ENCODE measurements at places on chromosomes 5 and 9.

GRCh38 chr5:59835800-59836199 is 57.7 kb downstream of the PDE4D start:
- no peak for DNase-seq

DNA sequence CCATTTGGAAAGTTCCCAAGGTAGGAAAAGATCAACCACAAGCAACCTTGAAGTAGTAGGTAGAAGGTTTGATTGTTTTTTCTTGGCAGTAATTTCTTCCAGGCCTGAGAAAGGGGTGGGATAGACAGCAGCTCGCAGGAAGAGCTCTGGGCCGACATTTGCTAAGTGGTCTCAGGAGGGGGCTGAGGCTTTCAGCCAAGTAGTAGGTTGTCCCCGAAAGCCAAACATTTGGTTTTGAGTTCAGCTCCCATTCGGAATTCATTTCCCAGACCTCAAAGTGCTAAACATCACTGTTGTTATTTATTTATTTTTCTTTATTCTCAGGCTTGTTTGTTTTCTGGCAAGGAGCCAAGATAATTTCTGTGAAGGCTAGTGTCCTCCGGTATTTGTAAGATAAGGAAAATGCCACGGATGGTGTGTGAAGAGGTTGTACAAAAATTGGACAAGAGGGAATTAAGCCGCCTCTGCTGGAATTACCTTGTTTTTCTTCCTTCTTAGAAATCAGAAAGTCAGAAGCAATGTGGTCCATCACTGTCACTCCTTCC is 112.1 kb downstream of the KIF4B start:
- no peak for DNase-seq

GRCh38 chr9:117354244-117354847 is 60.5 kb downstream of the ASTN2 start:
- no peak for DNase-seq

- DNase-seq: no peak
Measured at GRCh38 chr5:19301271-19301670, 686.7 kb downstream of the CDH18 start.

GRCh38 chr9:93122721-93123221 is 11.3 kb downstream of the NINJ1 start:
- DNase-seq: no peak

GRCh38 chr9:134189470-134190231 is 25.3 kb upstream of the RNU6ATAC start:
- DNase-seq: no peak

- no peak for DNase-seq
Measured at GRCh38 chr5:159878988-159879471, 37.3 kb upstream of the ADRA1B start.

- no peak for DNase-seq
Measured at GRCh38 chr5:172052450-172053236, 46.2 kb upstream of the FBXW11 start.

- DNase-seq: peak; percentile 43
Measured at GRCh38 chr9:136546697-136547501, 1.1 kb upstream of the NOTCH1 start.

DNA sequence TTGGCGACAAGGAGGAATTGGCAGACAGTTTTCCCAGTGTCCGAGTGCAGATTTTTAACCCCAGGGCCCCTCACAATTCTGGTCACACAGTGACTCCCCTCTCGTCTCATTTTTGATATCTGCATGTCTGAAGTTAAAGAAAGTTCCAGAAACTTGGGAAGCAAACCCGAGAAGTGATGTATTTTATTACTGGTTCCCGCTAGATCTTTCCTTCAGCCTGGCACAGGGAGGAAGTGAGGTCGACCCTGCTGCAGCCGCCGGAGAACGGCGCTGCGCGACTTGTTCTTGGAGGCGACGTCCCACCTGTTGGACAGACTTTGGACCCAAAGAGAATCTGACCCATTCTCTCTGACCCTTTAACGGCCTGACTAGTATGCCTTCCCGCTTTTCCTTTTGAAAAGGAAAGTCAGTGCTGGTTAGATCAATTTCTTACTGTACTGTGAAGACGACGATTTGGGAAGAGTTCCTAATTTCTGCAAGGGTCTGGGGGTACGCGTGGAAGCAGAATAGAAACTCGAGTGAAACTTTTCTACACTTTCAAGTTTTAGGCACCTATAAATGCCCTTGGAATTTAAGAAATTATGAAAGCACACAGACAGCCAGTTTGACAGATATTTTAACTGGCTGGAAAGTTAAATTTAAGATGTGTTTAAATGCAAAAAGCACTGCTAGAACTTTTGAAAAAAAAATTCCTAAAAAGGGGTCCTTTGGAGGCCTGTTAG is 744 bp downstream of the OTULIN start:
- DNase-seq: no peak

GRCh38 chr5:89534331-89534730 is 651.3 kb upstream of the MEF2C start:
- no peak for DNase-seq

DNA sequence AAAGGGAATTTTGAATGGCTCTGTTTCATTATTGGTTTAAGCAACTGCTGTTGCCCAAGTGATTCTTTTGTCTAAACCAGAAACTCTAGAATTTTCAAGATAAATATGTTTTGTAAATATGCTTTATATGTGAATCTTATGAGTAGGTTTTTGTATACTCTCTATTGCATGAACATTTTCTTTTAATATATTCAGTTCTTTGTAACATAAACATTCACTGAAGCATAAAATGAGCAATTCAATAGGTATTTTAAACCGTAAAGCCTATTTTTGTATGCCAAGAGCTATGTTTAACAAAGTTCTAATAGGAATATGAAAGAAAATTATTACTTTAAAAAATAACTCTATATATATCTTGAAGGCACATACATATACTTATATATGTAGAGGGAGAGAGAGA is 293.1 kb downstream of the PSAT1 start:
- DNase-seq: no peak

GRCh38 chr9:4327504-4328191 is 27.8 kb upstream of the GLIS3 start:
- no peak for DNase-seq

DNA sequence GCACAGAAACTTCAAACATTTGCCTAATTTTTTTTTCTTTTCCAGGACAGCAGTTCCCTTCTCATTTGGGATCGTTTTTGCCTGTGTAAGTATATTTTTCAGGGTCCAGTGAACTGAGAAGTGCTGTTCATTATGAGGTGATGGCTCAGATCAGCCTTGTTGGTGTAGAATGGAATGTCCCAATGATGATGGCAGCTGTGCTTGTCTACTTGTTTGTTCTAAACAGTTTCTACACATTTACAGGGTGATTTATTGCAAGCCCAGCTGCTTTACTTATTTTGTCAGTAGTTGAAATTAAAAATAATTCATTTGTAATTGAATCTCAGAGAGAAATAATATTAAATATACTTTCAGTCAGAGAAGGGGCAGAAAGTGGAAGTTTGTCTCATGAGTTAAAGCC is 337.6 kb upstream of the SEMA6A start:
- DNase-seq: no peak

GRCh38 chr5:159833088-159833487 is 83.2 kb upstream of the ADRA1B start:
- no peak for DNase-seq

- no peak for DNase-seq
Measured at GRCh38 chr5:126866851-126867636, 90.1 kb downstream of the LMNB1 start.

GRCh38 chr5:80591352-80591751 is 21.3 kb upstream of the ANKRD34B start:
- no peak for DNase-seq

DNA sequence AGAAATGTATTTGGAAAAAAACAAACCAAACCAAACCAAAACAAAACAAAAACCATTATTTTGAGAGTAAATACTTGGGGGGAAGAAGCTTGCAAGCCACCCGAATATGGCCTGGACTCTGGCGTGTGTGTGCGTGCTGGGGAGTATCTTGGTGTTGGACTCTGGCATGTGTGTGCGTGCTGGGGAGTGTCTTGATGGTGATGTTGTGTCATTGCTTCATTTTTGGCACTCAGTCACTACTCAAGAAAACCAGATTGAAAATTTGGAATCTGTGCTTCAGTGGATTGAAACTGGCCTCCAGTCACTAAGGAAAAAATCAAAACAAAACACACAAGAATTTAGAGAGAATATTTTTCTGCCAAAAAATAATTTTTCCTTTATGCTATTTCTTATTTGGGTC is 76.1 kb downstream of the ARRDC3 start:
- DNase-seq: no peak

GRCh38 chr5:106860398-106861044 is 810.2 kb downstream of the EFNA5 start:
- no peak for DNase-seq

- no peak for DNase-seq
Measured at GRCh38 chr9:136019041-136019680, 58.0 kb upstream of the UBAC1 start.

GRCh38 chr9:136849960-136850865 is 1.0 kb downstream of the PHPT1 start:
- DNase-seq: no peak

DNA sequence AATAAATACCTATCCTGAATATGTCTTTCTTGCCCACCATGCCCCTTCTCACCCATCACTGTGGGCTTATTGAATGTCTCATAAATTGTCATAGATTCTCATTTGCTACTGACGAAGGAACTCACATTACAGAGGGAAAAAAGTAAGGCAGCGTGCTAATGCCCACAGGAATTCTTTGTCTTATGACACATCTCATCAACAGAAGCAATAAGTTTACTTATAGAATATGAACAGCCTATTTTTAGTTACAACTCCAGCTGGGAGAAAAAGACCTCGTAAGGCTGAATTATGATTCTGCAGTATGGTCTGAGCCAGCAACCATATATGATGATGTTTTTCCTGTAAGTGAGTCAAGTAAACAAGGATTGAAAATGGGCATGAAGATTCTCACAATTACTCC is 22.4 kb upstream of the ATG10 start:
- DNase-seq: no peak

- DNase-seq: no peak
Measured at GRCh38 chr5:154242964-154243376, 52.4 kb downstream of the GALNT10 start.

DNA sequence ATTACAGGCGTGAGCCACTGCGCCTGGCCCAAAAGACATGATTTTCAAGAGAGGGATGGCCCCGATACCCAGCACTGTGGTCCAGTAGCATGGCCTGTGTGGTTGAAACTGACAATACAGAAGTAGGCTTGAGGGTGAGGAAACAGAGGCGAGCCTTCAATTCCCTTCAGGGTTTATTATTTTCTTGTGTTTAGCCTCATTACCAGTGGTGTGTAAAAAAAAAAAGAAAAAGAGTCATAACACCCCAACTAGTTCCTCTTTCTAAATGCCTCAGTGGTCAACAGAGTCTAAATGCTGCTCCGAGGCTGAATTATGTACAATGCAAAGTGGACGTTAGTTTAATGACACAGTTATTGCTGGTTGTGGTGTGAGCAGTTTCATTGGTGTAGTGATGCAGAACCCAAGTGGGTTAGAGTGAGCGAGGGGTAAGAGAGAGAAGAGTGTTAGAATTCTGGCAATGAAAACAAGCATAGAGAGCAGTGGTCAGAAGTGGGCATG is 58.8 kb downstream of the SNX30 start:
- DNase-seq: no peak

- no peak for DNase-seq
Measured at GRCh38 chr5:93034621-93035590, 546.1 kb downstream of the NR2F1-AS1 start.

GRCh38 chr9:4126184-4126865 is 173.5 kb downstream of the GLIS3 start:
- no peak for DNase-seq

DNA sequence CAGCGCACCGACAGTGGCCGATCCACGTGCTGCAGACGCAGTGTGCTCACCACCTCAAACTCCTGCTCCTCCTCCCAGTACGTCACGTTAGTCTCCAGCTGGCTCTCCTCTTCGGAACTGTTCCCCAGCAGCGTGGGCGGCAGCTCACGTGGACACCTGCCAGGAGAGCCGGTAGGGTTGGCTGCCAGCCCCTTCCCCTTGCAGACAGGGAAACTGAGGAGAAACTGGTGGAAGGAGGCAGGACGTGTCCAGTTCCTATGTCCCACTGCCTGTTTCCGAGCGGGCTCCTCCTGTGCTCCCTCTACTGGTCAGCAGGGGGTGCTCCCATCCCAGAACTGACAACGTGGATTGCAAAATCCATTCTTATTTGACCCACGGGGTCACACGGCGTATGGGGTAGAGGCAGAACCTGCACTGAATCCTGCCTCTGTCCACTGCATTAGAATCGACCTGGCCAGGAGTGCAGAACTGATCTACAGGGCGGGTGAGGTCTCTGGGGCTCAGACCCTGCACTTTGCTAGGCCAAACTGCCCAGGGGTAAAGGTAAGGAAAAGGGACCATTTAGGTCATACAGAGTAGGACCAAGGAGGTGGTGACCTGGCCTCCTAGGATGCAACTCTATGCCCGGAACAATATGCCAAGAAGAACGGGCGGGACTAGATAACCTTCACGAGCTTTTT is 25.7 kb downstream of the PDGFRB start:
- DNase-seq: peak; percentile 3

DNA sequence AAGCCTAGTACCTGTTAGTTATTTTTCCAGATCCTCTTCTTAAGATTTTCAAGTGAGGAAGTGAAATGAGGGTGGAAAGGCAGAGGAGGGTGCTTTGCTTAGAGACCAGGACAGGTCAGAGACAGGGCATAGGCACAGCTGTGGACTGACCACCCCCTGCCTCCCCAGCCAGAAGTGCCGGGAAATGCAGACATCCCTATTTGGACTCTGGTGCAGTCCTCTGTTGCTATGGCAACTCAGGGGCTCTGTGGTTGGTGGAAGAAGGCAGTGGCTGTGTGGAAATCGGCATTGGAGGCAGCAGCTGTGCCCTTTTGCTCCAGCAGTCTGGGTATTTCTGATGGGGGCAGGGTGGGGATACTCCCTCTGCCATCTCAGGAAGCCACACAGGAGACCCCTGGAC is 43.3 kb upstream of the NDFIP1 start:
- no peak for DNase-seq

- DNase-seq: no peak
Measured at GRCh38 chr5:96335873-96336272, 97.2 kb downstream of the PCSK1 start.

GRCh38 chr9:107945961-107946360 is 456.4 kb upstream of the KLF4 start:
- no peak for DNase-seq

- no peak for DNase-seq
Measured at GRCh38 chr5:97838214-97838613, 655.2 kb upstream of the RIOK2 start.

GRCh38 chr5:51488803-51489642 is 105.8 kb downstream of the ISL1 start:
- DNase-seq: no peak

DNA sequence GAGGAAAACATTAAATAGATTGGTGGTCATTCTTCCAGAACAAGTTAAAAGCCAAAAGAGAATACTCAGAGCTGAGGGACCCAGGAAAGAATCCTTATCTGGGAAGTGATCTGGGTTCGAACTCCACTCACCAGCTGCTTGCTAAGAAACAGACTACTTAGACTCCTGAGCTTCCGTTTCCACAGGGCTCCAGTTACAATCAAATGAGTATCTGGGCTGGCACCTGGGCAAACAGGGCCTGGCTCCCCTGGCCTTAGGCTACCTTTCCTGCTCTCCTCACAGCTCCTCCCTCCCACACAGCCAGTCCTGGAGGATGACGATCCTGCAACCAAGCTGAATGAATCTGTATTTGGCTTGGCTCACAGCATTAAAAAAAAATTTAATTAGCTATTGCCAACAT is 2.5 kb downstream of the MAPK9 start:
- DNase-seq: no peak

GRCh38 chr9:74771262-74771585 is 116.5 kb downstream of the TRPM6 start:
- DNase-seq: no peak

Data from stimulated activated CD4-positive, alpha-beta T cell treated with anti-CD3 and anti-CD28 coated beads, Interleukin-1b, Interleukin-23, amount 100 ng/mL, for 4 hours (primary cell).